HEK293T (cell line): ENCODE measurements at places on chromosomes 11 and 22.

DNA sequence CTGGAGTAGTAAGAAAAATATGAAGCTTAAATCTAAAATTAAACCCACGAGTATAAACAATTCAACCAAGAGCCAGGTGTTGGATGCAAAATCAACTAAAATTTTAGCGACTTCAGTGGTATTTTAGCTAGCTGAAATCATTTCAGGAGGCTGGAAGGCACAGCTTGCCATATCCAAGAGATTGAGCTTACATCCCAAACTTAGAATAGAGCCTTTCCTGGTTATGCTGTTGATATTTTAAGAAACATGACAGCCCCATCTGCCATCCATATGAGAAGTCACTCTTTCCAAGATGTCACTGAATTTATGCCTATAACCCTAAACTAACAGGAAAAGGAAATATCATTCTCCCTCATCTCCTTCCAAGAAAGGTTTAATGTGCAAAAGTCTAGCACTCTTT is 334.0 kb downstream of the KCNA4 start:
- no peak for DNase-seq

DNA sequence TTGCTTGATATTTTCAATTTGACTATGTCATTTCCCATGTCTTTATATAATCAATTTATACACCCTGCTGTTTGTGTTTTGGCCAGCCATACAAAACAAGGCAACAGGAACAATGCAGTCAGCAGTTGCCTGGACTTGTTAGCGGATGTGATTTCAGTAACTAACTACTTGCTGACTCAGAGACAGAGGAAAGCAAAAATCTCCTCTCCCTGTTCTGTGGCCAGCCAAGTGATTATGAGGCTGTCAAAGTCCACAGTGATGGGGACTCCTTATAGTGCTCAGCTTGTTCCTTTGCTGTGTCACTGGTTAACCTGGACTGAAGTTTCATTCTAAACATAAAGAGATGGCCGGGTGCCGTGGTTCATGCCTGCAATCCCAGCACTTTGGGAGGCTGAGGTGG is 32.6 kb upstream of the APLP2 start:
- DNase-seq = no peak

- DNase-seq = no peak
Observed at GRCh38 chr11:70358753-70359152, 39.6 kb upstream of the CTTN start.

- no peak for DNase-seq
Observed at GRCh38 chr11:131474947-131475346, 104.5 kb downstream of the NTM start.

DNA sequence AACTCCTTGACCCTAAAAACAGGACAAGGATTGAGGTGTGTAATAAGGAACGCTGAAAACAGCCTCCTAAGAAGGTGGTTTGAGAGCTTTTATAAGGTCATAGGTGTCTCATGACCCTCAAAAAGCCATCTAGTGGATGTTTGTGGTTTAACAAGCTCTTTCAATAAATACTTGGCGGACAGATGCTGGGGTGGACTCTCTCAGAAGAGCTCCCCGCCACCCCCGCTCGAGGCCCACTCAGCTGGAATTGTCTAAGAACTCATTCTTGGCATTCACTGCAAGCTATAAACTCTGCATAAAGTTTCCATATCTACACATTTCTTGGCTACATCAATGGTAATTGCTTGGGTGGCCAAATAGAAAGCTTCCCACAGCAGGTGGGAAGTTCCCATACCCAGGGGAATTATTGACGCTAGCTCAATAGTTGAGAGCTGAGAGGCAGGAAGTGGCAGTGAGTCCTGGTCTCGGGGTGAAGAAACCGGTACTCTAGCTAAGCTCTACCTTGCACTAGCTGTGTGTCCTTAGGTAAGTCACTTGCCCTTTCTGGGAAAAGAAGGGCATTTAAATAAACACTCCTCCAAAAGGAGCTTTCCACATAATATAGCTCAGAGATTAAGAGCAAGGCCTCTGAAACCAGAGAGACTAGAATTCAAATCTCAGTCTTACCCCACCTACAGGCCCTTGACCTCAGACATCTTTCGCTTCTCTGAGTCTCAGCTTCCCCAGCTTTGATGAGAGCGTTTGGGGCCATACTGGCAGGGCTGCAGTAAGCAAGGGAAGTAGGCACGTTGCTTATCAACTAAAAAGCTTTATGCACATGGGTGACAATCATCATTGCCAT is 6.4 kb downstream of the MS4A15 start:
- no peak for DNase-seq

- DNase-seq = no peak
Observed at GRCh38 chr22:36761553-36762240, 14.2 kb downstream of the IFT27 start.

- no peak for DNase-seq
Observed at GRCh38 chr22:23537416-23537815, 42.7 kb downstream of the IGLL1 start.

GRCh38 chr11:127334466-127334865 is 333.9 kb upstream of the KIRREL3 start:
- no peak for DNase-seq

- no peak for DNase-seq
Observed at GRCh38 chr11:14789879-14790484, 102.0 kb downstream of the CYP2R1 start.

GRCh38 chr11:97461934-97462333 is 1072.1 kb downstream of the JRKL start:
- no peak for DNase-seq

GRCh38 chr11:14886513-14886912 is 5.5 kb downstream of the CYP2R1 start:
- no peak for DNase-seq
